ENCODE measurements at places on chromosomes 12 and 14. TPM values are rescaled to one million over a fixed set of nuclear protein-coding genes. Genes with fewer than 3 reads are reported as not detected.

PEX5 gene
- polyA plus RNA-seq = 9.7 TPM

MANSC4 gene
- polyA plus RNA-seq = not detected

TAS2R19 gene
- 0.12 TPM for polyA plus RNA-seq

LMNTD1 gene
- polyA plus RNA-seq = not detected

CD27 gene
- 0.59 TPM for polyA plus RNA-seq

ENTPD5 gene
- 5.8 TPM for polyA plus RNA-seq

PGAM5 gene
- polyA plus RNA-seq = 24.9 TPM

HOXC9 gene
- not detected for polyA plus RNA-seq

Measured in heart right ventricle (tissue), 16 donors.